Large intestine (tissue), 12 donors: ENCODE measurements at places on chromosomes 12 and 14.

GRCh38 chr12:110846615-110847566 lies at the start of gene CCDC63:
TSS of gene CCDC63 (plus strand) at chr12:110846987. CDS start at chr12:110852955, 5,968 bp downstream.
- H3K27ac ChIP-seq: no peak within 1 kb of the TSS
- H3K4me1 ChIP-seq: no peaks in the 10 kb centered on the region
- DNase-seq: no peak
- H3K36me3 ChIP-seq: no peaks in the 10 kb centered on the region

DNA sequence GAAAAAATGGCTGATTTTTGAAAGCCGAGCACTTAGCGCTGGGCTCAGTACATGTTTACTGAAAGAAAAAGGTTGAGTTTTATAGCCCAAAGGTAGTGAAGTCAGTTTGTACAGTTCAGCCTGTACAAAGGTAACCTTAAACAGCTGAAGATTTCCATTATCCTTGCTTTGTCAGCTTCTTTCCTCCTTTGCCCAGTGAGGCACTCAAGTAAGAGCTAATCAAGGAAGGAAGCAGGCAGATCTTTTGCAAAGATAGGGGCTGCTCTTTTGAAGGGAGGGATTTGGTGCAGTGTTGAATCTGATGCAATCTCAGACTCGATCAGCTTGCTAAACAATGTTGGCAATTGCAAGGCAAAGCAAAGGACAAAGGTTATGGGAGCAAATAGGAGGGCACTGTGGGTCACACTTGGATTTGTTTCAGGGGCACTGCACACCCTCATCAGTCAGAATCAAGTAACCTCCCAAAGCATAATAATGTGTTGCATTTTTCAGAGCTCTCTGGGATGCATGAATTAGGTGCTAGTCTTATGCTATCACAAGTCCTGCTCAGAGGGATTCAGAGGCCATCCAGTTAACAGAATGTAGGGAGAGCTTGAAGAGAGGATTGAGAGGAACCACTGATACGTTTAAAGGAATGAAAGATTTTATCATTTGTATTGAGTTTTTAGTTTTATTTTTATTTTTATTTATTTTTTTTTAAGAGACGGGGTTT lies 44.4 kb downstream of the ANO6 start:
- peak overlapping the region; percentile 8 for H3K4me3 ChIP-seq
- H3K4me1 ChIP-seq: peaks cover 43% of the 10 kb centered on the region
- H3K27me3 ChIP-seq: no peaks in the 10 kb centered on the region
- DNase-seq: peak; percentile 85

GRCh38 chr14:101167428-101167827 lies 263.9 kb upstream of the RTL1 start:
- no peak for DNase-seq
- no peak overlapping the region for H3K4me3 ChIP-seq
- no peak overlapping the region for H3K27ac ChIP-seq
- H3K4me1 ChIP-seq: no peaks in the 10 kb centered on the region
- H3K36me3 ChIP-seq: no peaks in the 10 kb centered on the region
- no peaks in the 10 kb centered on the region for H3K27me3 ChIP-seq

- H3K4me1 ChIP-seq: peaks cover 5% of the 10 kb centered on the region
- no peak for DNase-seq
Observed at GRCh38 chr12:32110417-32110816, 3.8 kb downstream of the BICD1 start.

- H3K27ac ChIP-seq: no peak overlapping the region
- no peak overlapping the region for H3K4me3 ChIP-seq
Observed at GRCh38 chr14:79375356-79375755, 835.9 kb downstream of the DIO2 start.

- no peaks in the 10 kb centered on the region for H3K36me3 ChIP-seq
- no peak overlapping the region for H3K27ac ChIP-seq
- DNase-seq: no peak
Observed at GRCh38 chr14:68013326-68013725, 193.7 kb downstream of the RAD51B start.

DNA sequence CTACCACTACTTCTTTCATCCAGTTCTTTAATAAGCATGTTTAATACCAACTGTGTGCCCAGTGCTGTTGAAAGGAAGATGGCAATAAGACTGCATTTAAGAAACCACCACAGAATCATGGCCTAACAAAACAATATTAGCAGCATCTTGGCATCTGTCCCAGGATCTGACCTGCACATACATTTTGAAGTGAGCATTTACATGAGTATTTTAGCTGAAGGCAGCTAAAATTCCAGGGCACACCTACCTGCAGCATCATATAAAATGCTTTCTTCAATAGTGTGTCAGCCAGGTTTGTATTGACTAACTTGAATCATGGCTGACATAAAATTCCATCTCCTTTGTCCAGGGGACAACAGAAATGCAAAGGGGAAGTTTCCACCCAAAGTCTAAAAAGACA lies 65.0 kb upstream of the ARHGAP5 start:
- no peaks in the 10 kb centered on the region for H3K27me3 ChIP-seq
- peaks cover 4% of the 10 kb centered on the region for H3K4me1 ChIP-seq
- no peak overlapping the region for H3K4me3 ChIP-seq
- no peak for DNase-seq
- no peaks in the 10 kb centered on the region for H3K36me3 ChIP-seq

GRCh38 chr12:121582583-121583333 lies 1.9 kb upstream of the KDM2B start:
- H3K27me3 ChIP-seq: no peaks in the 10 kb centered on the region
- no peak for DNase-seq
- H3K4me1 ChIP-seq: peaks cover 16% of the 10 kb centered on the region
- no peaks in the 10 kb centered on the region for H3K36me3 ChIP-seq
- H3K4me3 ChIP-seq: no peak overlapping the region

DNA sequence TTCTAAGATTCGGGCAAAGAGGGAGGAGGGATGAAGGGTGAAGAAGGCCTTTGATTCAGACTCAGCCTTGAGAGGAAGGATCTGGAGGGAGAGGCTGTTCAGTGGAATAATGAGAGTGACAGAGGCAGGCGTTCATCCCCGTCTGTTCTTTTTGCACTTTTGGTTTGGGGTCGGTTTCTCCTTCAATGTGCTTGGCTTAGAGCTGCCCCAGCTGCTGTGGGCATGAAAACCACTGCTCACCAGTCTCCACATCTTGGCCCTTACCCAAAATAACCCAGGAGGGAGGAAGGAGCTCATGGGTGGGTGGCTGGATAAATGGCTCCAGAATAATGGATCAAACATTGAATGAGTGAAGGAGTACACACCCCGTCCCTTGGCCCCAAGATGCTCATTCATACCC lies 261.7 kb upstream of the FKBP4 start:
- H3K4me1 ChIP-seq: no peaks in the 10 kb centered on the region
- DNase-seq: no peak
- no peak overlapping the region for H3K4me3 ChIP-seq
- H3K27ac ChIP-seq: no peak overlapping the region
- no peaks in the 10 kb centered on the region for H3K27me3 ChIP-seq

DNA sequence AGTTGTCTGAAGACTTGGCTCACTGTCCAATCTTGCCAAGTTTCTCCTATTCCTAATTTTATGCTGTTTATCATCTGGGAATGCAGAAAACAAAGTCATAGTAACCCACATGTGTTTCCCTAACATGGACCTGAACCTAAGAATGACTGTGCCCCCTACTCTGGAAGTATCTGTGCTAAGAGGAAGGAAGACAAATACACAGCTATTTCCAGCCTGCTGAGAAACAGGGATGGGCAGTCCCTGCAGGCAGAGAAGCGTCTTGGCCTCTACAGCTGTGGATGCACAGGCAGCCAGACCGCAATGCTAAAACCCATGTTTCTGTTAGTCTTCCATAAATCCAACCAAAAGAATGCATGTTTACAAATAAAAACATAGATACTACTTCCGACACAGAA lies 56.2 kb downstream of the DUSP16 start:
- H3K4me1 ChIP-seq: peaks cover 22% of the 10 kb centered on the region
- DNase-seq: no peak
- peaks cover 10% of the 10 kb centered on the region for H3K36me3 ChIP-seq
- H3K4me3 ChIP-seq: no peak overlapping the region
- no peaks in the 10 kb centered on the region for H3K27me3 ChIP-seq

DNA sequence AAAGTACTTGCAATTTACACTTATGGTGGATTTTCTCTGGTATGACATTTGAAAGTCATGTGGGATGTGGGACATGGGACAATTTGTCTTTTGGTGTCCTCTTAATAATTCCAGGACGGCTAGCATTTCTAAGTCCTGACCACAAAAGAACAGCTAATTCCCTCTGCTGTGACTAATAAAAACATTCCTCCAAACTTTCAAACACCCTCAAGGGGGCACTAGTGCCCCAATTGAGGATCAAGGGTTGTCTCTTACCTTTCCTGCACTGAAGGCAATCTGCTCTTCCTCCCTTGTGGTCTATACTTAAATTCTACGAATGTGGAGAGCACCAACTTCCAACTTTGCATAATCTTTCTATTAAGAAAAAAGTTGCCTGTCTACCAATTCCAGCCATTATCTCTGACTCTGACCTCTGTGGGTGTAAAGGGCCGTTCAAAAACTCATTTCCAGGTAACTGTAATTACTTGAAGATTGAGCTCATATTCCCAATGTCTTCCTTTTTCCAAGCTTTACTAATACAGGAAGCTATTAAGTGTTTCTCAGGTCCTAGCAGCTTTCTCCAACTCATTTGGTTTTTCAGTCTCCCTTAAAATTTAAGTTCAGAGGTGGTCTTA lies 210.2 kb downstream of the PTPRO start:
- H3K4me3 ChIP-seq: no peak overlapping the region
- no peaks in the 10 kb centered on the region for H3K36me3 ChIP-seq
- H3K27me3 ChIP-seq: no peaks in the 10 kb centered on the region
- no peaks in the 10 kb centered on the region for H3K4me1 ChIP-seq
- no peak overlapping the region for H3K27ac ChIP-seq

DNA sequence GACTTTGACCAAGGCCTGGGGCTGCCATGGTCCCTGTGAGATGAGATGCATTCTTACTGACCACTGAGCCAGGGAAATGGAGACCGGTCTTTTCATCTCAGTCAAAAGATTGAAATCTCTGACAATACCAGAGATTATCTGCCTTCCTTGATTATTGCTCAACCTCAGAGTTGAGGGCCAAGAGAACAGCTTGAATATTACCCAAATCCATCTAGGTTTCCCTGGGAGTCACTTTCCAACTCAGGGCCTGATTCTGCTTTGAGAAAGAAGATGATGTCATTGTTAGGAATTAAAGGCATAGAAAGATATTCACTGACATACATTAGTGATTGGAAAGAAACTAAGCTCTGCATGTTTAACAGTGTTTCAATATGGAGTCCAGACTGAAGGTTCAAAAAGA lies 515.9 kb upstream of the TBX3 start:
- no peak overlapping the region for H3K27ac ChIP-seq
- H3K27me3 ChIP-seq: no peaks in the 10 kb centered on the region
- H3K4me3 ChIP-seq: no peak overlapping the region

DNA sequence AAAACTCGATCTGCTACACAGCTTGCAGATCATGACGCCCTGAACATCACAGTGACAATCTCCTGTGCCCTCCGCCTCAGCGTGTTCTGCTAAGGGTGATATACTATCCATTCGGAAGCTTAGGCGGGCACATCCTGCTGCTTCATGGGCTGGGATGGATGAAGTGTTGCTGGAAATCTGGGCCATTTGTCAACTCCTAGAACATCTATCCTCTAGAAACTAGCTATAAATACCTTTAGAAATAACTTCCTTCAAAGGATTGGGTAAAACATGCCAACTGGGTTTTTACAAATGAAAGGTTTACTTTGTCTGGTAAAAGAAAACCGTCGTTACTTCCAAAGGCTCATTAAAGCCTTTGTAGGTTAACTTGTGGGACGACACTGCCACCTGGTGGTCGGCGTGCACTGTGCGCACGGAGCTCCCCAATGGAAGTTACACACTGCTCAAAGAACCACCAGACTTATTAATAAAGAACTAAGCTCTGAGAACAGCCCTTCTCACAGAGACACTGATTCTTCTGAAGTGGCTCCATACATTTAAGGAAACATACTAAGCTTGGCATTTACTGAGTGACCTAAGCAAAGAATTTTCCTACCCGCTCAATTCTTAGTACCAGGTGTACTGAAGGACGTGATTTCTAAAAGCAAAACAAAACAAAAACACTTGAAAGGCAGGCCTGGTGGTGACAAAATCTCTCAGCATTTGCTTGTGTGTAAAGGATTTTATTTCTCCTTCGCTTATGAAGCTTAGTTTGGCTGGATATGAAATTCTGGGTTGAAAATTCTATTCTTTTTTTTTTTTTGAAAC lies 21.6 kb upstream of the CACNA2D4 start:
- H3K27ac ChIP-seq: peak overlapping the region; percentile 23
- peak; percentile 80 for DNase-seq
- no peak overlapping the region for H3K4me3 ChIP-seq
- peaks cover 6% of the 10 kb centered on the region for H3K36me3 ChIP-seq
- no peaks in the 10 kb centered on the region for H3K27me3 ChIP-seq
- peaks cover 9% of the 10 kb centered on the region for H3K4me1 ChIP-seq

GRCh38 chr12:3117144-3117581 lies 40.0 kb downstream of the TSPAN9 start:
- H3K27me3 ChIP-seq: no peaks in the 10 kb centered on the region
- DNase-seq: no peak
- no peak overlapping the region for H3K4me3 ChIP-seq
- H3K4me1 ChIP-seq: no peaks in the 10 kb centered on the region
- H3K36me3 ChIP-seq: peaks cover 10% of the 10 kb centered on the region
